Muscle of leg (tissue), 16 donors: ENCODE measurements at places on chromosomes 2 and 18. TPM values are rescaled to one million over a fixed set of nuclear protein-coding genes. Genes with fewer than 3 reads are reported as not detected.

SALL3 gene
- total RNA-seq = not detected

GPR45 gene
- not detected for total RNA-seq

CD302 gene
- 18.1 TPM for total RNA-seq

TMEM163 gene
- total RNA-seq = 0.66 TPM

TMEM247 gene
- not detected for total RNA-seq

- no peak for DNase-seq
- no peaks in the 10 kb centered on the region for H3K4me1 ChIP-seq
- peaks cover 49% of the 10 kb centered on the region for H3K36me3 ChIP-seq
- H3K27me3 ChIP-seq = no peaks in the 10 kb centered on the region
- H3K27ac ChIP-seq = no peak overlapping the region
These were observed 160.5 kb downstream of the RIF1 start for GRCh38 chr2:151570191-151570590.

- no peaks in the 10 kb centered on the region for H3K27me3 ChIP-seq
These were observed 61.4 kb downstream of the TTC39C start for GRCh38 chr18:24075767-24076597.

GRCh38 chr2:19955544-19956422 is 34.1 kb downstream of the WDR35 start:
- DNase-seq = peak; percentile 82
- H3K27ac ChIP-seq = no peak overlapping the region
- no peaks in the 10 kb centered on the region for H3K36me3 ChIP-seq
